ENCODE measurements at places on chromosomes 13 and 19.
A peak's percentile ranks its signal among the peaks of the same experiment; 100 is the strongest.

DNA sequence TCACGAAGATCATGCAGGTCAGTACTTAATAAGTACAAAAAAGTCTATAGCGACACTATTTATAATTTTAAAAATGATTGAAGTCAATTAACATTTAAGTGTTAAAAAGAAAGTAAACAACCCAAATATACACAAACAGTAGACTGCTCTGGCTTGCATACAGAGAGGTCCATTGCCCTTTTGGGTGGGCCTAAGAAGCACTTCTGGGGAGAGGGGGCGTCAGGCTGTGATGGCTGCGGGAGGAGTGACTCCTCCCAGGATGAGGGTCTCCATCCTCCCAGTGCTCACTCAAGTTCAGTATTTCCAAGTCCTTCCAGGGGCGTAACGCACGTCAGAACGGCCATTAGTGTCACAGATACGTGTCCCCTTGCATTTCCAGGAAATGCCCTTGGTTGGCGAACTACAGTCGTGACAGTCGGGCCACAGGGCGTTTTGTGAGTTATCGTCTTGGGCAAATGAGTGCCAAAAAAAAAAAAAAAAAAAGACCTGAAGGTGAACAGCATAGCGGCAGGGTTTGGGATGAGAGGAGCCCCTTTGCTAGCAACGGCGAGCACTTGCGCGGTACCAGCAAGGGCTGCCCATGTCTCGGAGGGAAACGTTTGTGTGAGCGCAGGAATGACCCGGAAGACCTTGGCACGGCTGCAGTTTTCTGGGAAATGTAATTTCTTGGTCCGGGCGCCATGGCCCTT, at the start of gene SCGB2B2:
SCGB2B2 (minus strand) TSS at position 463 of the 689 bp plus-strand sequence. CDS start 82,596 bp downstream, outside the sequence.
- peak; percentile 93 for DNase-seq

DNA sequence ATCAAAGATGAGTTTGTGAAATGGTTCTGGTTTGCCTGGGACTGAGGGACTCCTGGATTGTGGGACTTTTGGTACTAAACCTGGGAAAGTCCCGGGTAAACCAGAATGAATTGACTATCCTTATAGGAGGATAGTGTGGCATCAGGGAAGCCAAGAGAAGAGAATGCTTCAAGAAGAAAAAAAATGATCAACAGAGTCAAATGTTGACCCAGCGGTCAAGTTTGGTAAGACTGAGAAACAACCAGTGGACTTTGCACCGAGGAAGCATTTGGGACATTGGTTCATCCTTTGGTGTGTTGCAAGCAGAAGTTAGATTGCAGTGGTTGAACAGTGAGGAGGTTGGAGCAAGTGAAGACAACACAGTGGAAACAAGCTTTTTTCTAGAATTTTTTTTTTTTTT, 33.5 kb downstream of the CLEC17A start:
- DNase-seq, result no peak

- no peak for DNase-seq
Observed at GRCh38 chr19:46385636-46386035, 27.7 kb downstream of the CCDC8 start.

- peak; percentile 55 for DNase-seq
Observed at GRCh38 chr19:5048091-5048726, 79.3 kb downstream of the KDM4B start.

DNA sequence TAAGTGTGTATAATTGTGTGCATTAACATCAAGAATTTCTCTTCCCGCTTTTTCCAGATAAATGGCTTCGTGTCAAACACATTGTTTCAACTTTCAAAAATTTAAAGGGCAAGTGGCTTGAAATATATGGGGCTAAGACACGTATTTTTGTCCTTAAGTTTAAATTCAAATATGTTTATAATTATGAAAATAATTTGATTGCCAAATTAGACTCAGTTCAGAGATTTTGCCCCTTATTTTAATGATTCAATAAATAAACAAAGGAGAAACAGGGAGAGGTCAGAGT, 1159.2 kb upstream of the MIR17HG start:
- DNase-seq, result no peak

GRCh38 chr13:40484101-40484800, 182.2 kb downstream of the FOXO1 start:
- DNase-seq, result no peak

- no peak for DNase-seq
Observed at GRCh38 chr19:17869114-17869608, 2.6 kb upstream of the SLC5A5 start.

DNA sequence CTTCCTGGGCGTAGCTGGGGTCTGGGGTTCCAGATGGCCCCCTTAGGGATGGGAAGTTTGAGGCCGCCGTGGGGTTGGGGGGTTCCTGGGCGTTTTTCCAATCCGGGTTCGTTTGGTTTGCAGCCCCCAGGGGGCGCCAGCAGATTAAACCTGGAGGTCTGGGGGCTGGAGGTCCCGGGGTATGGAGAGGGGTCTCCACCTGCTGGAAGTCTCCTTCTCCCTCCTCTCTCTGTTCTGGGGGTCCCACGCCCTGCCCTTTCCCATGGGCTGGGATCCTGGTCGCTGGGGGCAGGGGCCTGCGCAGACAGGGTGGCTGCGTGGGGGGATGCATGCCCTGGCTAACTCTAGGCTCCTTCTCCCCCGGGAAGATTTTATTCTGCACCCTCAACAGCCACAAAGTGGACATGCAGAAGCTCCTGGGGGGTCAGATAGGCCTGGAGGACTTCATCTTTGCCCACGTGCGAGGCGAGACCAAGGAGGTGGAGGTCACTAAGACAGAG, 899 bp downstream of the GIPC3 start:
- DNase-seq, result peak; percentile 8

DNA sequence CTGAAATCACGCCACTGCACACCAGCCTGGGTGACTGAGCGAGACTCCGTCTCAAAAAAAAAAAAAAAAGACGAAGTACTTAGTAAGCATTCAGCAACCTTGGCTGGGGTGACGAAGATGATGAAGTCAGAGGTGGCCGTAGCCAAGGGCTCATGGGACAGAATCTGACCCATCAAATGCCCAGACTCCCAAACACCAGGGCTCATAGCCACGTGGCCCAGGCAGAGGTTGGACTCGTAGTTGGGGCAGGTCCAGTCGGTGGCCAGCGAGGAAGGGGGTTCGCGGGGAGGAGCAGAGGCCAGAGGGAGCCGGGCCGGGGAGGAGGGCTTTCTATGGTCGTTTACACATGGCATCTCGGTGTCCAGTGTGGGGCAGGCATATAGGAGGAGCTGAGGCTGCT, 52.1 kb upstream of the EHD2 start:
- no peak for DNase-seq
